SK-N-SH (cell line): ENCODE measurements at places on chromosomes 4 and X. TPM values are rescaled to one million over a fixed set of nuclear protein-coding genes. Genes with fewer than 3 reads are reported as not detected.

The IGFBP7 gene
- 0.38 and 0.71 TPM in 2 replicates for polyA plus RNA-seq

The SMIM14 gene
- 11.1 and 12.6 TPM in 2 replicates for polyA plus RNA-seq

The S100P gene
- polyA plus RNA-seq: not detected in 2 replicates

The PRPS2 gene
- 10.9 and 11.1 TPM in 2 replicates for polyA plus RNA-seq

The CT83 gene
- polyA plus RNA-seq: not detected in 2 replicates

The HTRA3 gene
- 0.05 TPM in 1 of 2 replicates, not detected in the other for polyA plus RNA-seq

The MAGEC1 gene
- 22.2 and 28.7 TPM in 2 replicates for polyA plus RNA-seq

The TRIM61 gene
- not detected in 2 replicates for polyA plus RNA-seq

GRCh38 chr4:144903953-144904711 is 193.9 kb downstream of the ANAPC10 start:
- H3K36me3 ChIP-seq: no peaks in the 10 kb centered on the region
- no peak overlapping the region for H3K4me3 ChIP-seq
- H3K27me3 ChIP-seq: no peaks in the 10 kb centered on the region
- no peak overlapping the region for H3K27ac ChIP-seq
- no peak for DNase-seq

- DNase-seq: no peak
- H3K36me3 ChIP-seq: no peaks in the 10 kb centered on the region
- H3K4me3 ChIP-seq: no peak overlapping the region
- no peaks in the 10 kb centered on the region for H3K4me1 ChIP-seq
- no peak overlapping the region for H3K27ac ChIP-seq
Observed at GRCh38 chrX:17042037-17042436, 95.6 kb downstream of the REPS2 start.

- H3K4me1 ChIP-seq: peaks cover 27% of the 10 kb centered on the region
- H3K36me3 ChIP-seq: no peaks in the 10 kb centered on the region
- no peak for DNase-seq
- peak overlapping the region; percentile 61 for H3K27ac ChIP-seq
Observed at GRCh38 chr4:140186651-140187315, 32.8 kb upstream of the MAML3 start.

DNA sequence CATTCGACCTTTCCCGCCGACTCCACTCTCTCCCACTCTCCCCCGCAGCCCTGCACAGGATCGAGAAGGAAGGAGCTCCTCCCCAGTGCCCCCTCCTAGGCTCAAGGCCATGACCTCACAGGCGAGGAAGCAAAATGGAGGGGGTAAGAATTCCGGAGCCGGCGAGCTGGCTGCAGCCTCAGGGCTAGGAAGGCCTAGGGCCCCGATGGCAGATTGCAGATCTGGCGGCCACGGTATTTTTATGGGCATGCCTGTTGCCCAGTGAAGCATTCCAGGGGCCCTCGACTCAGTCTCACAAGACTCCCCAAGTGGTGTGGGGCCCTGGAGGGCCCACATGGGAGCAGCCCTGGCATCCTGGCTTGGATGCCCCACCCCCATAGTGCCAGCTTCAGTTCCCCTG is 942 bp upstream of the L1CAM start:
- no peaks in the 10 kb centered on the region for H3K4me1 ChIP-seq
- H3K27ac ChIP-seq: no peak overlapping the region
- H3K27me3 ChIP-seq: peaks cover 41% of the 10 kb centered on the region

- H3K4me3 ChIP-seq: no peak overlapping the region
- no peak for DNase-seq
- H3K27ac ChIP-seq: peak overlapping the region; percentile 83
- H3K4me1 ChIP-seq: peaks cover 17% of the 10 kb centered on the region; the same call in 1 of the 2 replicates
- H3K36me3 ChIP-seq: peaks cover 11% of the 10 kb centered on the region
- no peaks in the 10 kb centered on the region for H3K27me3 ChIP-seq
Observed at GRCh38 chr4:141046255-141046654, 87.0 kb downstream of the RNF150 start.

- H3K36me3 ChIP-seq: no peaks in the 10 kb centered on the region
- peak; percentile 67 for DNase-seq
- no peak overlapping the region for H3K4me3 ChIP-seq
- no peak overlapping the region; the same call in 1 of the 2 replicates for H3K27ac ChIP-seq
Observed at GRCh38 chrX:2707334-2707760, 16.3 kb downstream of the CD99 start.

DNA sequence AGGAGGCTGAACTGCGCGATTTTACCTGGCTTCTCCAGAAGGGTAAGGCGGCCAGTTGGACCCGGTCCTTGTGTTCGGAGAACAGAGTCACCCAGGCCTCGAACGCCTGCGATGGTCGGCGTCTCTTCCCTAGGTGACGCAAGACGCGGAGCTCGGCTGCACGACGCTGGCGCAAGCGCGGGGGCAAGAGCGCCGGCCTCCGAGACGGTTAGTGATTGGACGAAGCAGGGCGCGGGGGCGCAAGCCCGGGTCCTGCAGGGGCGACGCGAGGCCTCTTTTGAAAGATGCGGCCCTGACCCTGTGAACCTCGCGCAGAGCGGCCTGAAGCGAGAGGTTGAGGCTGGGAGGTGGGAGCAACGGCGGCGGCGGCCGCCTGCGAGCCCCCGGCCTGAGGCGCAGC is 428 bp downstream of the ADAD1 start:
- no peak overlapping the region for H3K27ac ChIP-seq
- DNase-seq: peak; percentile 6
- H3K4me1 ChIP-seq: no peaks in the 10 kb centered on the region
- H3K27me3 ChIP-seq: no peaks in the 10 kb centered on the region; the same call in 1 of the 2 replicates
- no peak overlapping the region for H3K4me3 ChIP-seq
- no peaks in the 10 kb centered on the region for H3K36me3 ChIP-seq

DNA sequence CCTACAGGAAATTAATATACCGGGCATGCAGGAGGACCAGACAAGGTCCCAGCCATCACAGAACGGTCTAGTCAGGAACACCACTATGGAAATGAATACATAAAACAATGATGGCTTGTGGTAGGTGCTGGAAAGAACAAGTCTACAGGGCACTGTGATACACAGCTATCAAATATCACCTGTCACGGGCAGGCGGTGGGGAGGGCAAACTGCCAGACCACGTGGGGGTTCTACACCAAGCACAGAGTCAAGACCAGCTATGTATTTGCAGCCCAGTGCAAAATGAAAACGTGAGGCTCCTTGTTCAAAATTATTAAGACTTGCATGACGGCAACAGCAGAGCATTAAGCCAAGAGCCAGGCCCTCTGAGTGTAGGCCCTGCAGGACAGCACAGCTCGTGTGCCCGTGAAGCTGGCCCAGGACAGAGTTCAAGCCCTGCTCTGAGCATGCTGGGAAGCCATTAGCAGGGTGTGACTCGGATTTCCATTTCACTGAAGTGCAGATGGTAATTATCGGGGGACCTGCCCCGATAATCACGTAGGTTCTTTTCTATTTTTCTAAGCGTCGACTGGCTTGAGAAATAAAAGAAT is 83.6 kb downstream of the JAKMIP1 start:
- no peaks in the 10 kb centered on the region for H3K4me1 ChIP-seq

DNA sequence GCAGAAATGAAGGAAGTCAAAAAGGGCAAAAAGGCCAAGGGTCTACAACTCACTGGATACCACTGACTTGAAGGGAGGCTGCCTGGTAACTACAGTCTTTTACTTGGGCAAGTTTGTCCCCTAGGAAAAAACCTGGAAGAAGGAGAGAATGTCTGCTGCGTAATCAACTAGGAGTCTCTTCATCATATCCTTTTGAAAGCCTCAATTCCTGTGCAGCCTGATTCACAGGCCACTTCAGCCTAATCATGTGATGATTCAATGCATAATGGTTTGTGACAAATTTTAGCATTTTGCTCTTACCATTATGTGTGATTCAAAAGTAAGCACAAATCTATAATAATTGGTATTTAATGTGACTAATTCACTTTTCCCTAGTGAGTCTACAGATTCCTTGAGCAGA is 273.6 kb downstream of the FRMPD4 start:
- no peak for DNase-seq
- H3K36me3 ChIP-seq: no peaks in the 10 kb centered on the region
- H3K27me3 ChIP-seq: peaks cover 19% of the 10 kb centered on the region; the same call in 1 of the 2 replicates
- no peak overlapping the region for H3K27ac ChIP-seq

DNA sequence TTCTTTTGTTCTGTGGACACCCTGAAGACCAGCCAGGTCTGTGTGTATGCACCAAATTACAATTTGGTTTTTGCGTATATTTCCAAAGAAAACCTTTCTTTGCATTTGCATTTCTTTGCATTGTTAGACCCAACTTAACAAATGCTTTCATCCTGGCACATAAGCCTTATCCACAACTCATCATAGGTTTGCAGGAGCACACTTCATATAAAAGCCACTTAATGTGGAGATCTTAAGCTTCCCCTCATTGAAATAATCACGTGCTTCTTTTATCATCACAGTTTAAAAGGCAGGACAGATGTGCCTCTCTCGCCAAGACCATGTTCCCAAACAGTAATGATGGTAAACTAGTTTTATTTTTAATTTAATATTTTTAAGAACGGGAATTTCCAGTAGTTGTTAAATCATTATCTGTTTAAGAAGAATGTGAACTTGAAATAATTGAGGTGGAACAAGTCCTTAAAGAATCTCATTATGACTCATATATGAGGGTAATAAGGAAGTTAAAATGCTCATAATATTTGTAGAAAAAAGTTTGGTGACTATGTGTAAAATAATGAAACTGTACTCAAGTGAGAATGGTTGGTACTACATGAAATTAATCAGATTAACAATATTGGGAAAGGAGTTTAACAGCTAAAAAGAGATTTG is 65.5 kb downstream of the GLRA3 start:
- no peaks in the 10 kb centered on the region for H3K27me3 ChIP-seq
- DNase-seq: no peak
- no peak overlapping the region for H3K4me3 ChIP-seq
- no peaks in the 10 kb centered on the region for H3K4me1 ChIP-seq

DNA sequence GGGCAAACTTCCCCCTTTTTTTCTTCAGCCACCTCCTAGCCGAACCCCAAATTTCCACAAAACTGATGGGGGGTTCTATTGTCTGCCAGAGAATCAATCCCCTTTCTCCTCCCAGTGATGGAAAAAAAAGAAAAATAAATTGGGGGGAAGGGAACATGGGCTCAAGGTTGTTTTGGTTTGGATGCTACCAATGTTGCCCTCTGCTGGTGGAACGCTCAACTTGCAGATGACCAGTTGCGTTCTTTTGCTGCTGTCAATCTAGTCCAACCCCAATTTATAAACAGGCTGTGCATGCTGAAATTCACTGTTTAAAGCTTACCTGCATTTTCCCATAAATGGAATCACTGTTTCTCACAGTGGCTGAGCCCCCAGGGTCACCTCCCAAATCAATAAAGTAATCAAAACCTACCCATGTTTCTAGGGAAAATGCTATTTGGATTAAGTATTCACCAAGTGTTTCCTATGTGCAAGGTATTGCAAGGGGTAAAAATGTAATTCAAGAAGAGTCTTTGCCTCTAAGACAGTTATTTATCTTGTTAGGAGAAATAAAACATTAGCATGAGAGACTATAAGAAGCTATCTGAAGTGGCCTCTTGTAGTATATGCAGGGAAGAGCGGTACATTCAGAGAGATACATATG is 116.7 kb upstream of the TMEM164 start:
- H3K4me1 ChIP-seq: no peaks in the 10 kb centered on the region; the same call in 1 of the 2 replicates
- no peak overlapping the region for H3K27ac ChIP-seq
- H3K4me3 ChIP-seq: no peak overlapping the region
- no peaks in the 10 kb centered on the region for H3K27me3 ChIP-seq
- peak; percentile 51 for DNase-seq

- peaks cover 40% of the 10 kb centered on the region for H3K27me3 ChIP-seq
- no peak for DNase-seq
- H3K27ac ChIP-seq: no peak overlapping the region
- no peaks in the 10 kb centered on the region for H3K36me3 ChIP-seq
Observed at GRCh38 chrX:69268611-69269010, 103.4 kb upstream of the PJA1 start.

DNA sequence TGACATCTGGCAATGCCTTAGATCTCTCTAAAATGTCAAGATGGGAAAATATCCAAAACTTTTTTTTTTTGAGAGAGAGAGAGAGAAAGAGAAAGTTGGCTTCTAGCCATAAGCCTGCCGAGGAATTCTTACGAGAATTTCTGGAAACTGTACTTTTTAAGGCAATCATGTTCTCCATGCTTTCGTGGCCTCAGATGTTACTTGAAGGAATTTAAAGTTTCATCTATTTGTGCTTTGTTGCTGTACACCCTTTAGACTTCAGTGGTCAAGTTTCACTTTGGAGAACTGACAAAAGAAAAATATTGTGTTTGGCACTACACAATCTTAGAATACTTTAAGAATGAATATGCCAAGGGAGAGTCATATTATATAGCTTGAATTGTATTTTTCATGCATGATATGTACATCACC is 53.9 kb downstream of the FAT4 start:
- DNase-seq: no peak
- H3K4me1 ChIP-seq: no peaks in the 10 kb centered on the region; the same call in 1 of the 2 replicates
- H3K4me3 ChIP-seq: peak overlapping the region; percentile 41
- no peaks in the 10 kb centered on the region for H3K36me3 ChIP-seq

GRCh38 chr4:3640587-3640962 is 108.4 kb upstream of the LRPAP1 start:
- H3K27me3 ChIP-seq: no peaks in the 10 kb centered on the region
- H3K4me1 ChIP-seq: peaks cover 9% of the 10 kb centered on the region; the same call in 1 of the 2 replicates
- H3K4me3 ChIP-seq: no peak overlapping the region
- H3K36me3 ChIP-seq: no peaks in the 10 kb centered on the region
- no peak overlapping the region for H3K27ac ChIP-seq

- no peaks in the 10 kb centered on the region for H3K4me1 ChIP-seq
- no peak overlapping the region for H3K27ac ChIP-seq
- DNase-seq: peak; percentile 23
- no peaks in the 10 kb centered on the region; the same call in 1 of the 2 replicates for H3K27me3 ChIP-seq
- H3K36me3 ChIP-seq: no peaks in the 10 kb centered on the region
Observed at GRCh38 chrX:9988762-9989161, 21.6 kb downstream of the CLDN34 start.

- no peak overlapping the region for H3K4me3 ChIP-seq
- no peak overlapping the region for H3K27ac ChIP-seq
- DNase-seq: no peak
- H3K36me3 ChIP-seq: no peaks in the 10 kb centered on the region
Observed at GRCh38 chrX:43813898-43814297, 68.4 kb downstream of the MAOB start.

- no peak for DNase-seq
- no peaks in the 10 kb centered on the region for H3K4me1 ChIP-seq
- no peak overlapping the region for H3K4me3 ChIP-seq
- H3K27me3 ChIP-seq: no peaks in the 10 kb centered on the region
Observed at GRCh38 chrX:30898886-30899285, 9.8 kb upstream of the TAB3 start.

GRCh38 chr4:130238121-130238520 is 1142.2 kb downstream of the C4orf33 start:
- no peaks in the 10 kb centered on the region for H3K4me1 ChIP-seq
- no peak overlapping the region for H3K4me3 ChIP-seq
- no peaks in the 10 kb centered on the region for H3K27me3 ChIP-seq
- H3K36me3 ChIP-seq: no peaks in the 10 kb centered on the region
- H3K27ac ChIP-seq: no peak overlapping the region
- no peak for DNase-seq

DNA sequence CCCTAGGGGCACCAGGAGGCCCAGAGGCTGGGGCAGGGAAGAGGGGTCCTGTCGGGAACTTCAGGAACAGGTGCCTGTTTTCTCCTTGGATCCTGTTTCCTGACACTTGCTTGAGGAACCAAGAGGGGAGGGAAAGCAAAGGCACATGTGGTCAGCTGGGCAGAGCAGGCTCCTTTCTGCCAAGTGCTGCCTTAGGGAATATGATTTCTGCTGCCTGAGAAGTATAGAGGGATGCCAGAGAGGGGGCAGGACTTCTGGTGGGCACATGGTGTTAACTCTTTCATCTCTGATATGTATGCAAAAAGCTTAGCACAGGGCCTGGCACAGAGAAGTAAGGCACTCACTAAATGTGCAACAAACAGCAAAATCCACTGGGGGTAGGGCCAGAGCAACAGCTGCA is 51.2 kb upstream of the PJA1 start:
- no peaks in the 10 kb centered on the region for H3K36me3 ChIP-seq
- no peak overlapping the region for H3K4me3 ChIP-seq
- no peak overlapping the region for H3K27ac ChIP-seq
